ENCODE measurements at places on chromosomes 4 and X.

DNA sequence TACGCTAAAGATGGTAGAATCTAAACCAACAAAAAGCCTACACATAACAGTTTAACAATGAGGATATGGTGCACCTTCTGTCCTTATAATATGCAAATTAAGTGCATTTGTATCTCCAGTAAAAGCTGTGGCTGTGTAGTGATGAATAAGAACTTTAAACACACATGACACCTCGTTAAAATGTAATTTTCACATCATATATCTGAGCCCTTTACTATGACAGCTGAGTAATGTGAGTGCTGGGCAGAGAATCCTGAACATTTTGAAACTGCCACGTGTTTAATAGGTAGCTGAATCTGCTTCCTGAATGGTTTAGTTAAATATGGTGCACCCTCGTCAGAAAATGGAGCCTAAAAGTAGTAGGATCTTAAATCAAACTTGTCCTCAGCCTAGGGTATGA lies 540.8 kb downstream of the ADGRL3 start:
- no peak for DNase-seq

GRCh38 chr4:185232370-185232769 lies 23.0 kb downstream of the SNX25 start:
- no peak for DNase-seq

DNA sequence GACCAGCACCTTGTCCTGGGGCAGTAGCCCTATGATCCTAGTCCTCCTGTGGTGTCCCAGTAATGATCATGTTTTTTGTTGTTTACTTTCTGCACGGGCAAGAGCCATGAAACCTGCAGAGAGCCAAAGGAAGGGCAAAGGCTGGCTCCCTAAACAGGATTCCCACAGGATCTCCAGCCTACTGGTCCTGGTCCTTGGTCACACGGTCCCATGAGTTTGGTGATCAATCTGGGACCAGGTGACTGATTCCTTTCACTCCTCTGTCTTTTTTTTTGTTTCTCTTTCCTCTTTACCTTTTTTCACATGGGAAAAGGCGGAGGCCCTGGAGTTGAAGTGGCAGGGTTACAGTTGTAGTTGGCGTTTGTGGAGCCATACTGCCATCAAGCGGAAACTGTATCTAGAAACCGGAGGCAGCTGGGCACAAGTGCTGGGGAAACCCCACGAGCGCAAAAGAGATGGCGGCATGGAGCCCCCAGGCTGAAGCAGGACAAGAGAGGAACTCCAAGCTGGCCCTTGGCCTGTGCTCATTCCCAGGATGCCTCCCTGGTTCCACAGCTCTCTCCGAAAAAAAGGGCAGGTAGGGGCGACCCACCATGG lies 34.6 kb downstream of the NBDY start:
- DNase-seq, result peak; percentile 58

GRCh38 chr4:138598226-138598625 lies 356.1 kb upstream of the SLC7A11 start:
- DNase-seq, result no peak

DNA sequence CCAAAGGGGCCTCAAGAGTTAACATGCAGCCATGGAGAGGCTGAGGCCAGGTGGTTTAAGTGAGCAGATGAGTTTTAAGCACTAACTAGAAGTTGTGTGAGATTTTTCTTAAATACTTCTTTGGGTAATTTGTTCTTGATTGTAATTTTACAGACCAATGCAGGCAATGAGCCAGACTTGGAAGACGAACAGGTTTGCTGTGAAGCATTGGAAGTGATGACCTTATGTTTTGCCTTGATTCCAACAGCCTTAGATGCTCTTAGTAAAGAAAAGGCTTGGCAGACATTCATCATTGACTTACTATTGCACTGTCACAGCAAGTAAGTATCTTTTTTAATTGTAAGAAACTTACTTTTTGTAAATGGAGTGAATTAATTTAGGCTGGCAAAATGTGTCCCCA lies 103.9 kb downstream of the USP9X start:
- DNase-seq, result no peak

- DNase-seq, result no peak
Observed at GRCh38 chrX:100999451-100999850, 29.9 kb downstream of the ARL13A start.

- DNase-seq, result no peak
Observed at GRCh38 chr4:100113732-100114131, 76.5 kb downstream of the DDIT4L start.

DNA sequence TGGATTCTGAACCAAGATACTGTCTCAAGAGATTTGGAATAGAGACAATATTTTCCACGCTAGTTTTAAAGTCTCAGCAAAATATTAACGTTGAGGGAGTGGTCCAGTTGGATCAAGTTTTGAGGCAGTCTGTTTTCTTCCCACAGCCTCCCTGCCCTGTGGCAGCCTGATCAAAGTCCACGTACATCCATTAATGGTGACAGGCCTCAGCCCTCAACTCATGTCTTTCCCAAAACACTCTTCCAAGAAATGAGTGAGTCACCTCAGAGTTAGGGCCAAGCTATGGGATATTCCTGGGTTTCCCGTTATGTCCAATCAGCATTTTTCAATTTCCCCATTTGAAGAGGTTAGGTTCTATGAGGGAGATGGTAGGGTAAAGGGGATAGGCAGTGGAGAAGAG lies 28.5 kb downstream of the EGFL6 start:
- DNase-seq, result no peak

DNA sequence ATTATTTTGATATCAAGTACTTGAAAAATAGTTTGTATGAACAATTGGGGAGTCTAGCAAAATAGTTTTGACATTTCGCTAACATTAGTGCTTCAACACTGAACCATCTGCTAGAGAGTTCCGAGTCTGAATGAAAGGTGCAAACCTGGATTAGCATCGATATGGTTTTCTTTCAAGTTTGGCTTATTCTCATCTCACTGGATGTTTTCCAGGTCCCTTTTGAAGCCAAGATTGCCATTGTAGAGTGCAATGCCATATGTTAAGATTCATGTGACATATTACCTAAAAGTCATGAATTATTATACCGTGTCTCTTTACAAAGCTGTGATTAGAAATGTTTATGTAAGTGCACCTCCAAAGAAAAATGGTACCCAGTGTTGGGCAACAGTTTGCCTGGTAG lies 36.8 kb upstream of the NAA11 start:
- DNase-seq, result no peak

- DNase-seq, result no peak
Observed at GRCh38 chr4:138192113-138192512, 50.0 kb downstream of the SLC7A11 start.

Measured in nephron progenitor cell (in vitro differentiated cells).